ENCODE measurements at places on chromosomes 16 and 17. TPM values are rescaled to one million over a fixed set of nuclear protein-coding genes. Genes with fewer than 3 reads are reported as not detected.

- no peaks in the 10 kb centered on the region for H3K36me3 ChIP-seq
- H3K27ac ChIP-seq, result no peak overlapping the region
- DNase-seq, result peak; percentile 26
- peak overlapping the region; percentile 34 for H3K4me3 ChIP-seq
These were observed 2.4 kb upstream of the CACNA1H start for GRCh38 chr16:1150511-1150982.

- H3K36me3 ChIP-seq, result no peaks in the 10 kb centered on the region
- no peak overlapping the region for H3K27ac ChIP-seq
- peaks cover 12% of the 10 kb centered on the region for H3K4me1 ChIP-seq
- H3K4me3 ChIP-seq, result no peak overlapping the region
- DNase-seq, result no peak
These were observed 4.5 kb downstream of the NPTX1 start for GRCh38 chr17:80471922-80472321.

DNA sequence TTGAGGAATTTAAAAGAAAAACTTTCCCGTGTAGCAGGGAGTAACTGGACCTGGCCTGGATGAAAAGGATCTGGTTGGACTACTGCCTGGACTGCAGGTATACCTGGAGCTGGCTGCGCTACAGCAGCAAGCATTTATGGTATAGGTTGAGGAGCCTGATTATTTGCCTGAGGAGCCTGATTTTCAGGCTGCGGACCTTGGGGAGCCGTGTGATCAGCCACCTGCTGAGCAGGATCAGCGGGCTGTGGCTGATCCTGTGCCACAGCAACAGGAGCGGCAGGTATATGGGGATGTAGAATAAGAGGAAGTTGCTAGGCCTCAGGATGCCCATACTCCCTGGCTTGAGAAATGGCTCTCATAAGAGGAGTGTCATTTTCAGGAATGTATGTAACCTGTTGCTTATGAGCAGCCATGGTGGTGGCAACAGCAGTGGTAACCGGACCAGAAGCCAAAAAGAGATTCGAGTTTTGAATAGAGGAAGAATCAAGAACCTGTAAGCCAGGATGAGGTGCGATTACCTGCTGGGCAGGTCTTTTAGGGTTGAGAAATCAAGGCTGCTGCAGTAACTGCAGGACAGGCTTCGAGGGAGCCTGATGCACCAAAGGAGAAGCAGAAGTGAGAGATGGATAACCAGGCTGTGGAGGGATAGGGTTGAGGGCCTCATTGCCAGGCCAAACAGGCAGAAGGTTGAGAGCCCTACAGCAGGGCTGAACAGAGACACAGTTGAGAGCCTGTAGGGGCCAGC is 60.9 kb upstream of the ARL4D start:
- no peak overlapping the region for H3K27ac ChIP-seq
- H3K27me3 ChIP-seq, result peaks cover 7% of the 10 kb centered on the region
- peaks cover 54% of the 10 kb centered on the region for H3K4me1 ChIP-seq
- DNase-seq, result no peak
- H3K36me3 ChIP-seq, result no peaks in the 10 kb centered on the region

- no peak overlapping the region for H3K4me3 ChIP-seq
- H3K36me3 ChIP-seq, result peaks cover 8% of the 10 kb centered on the region
- no peaks in the 10 kb centered on the region for H3K4me1 ChIP-seq
- no peak for DNase-seq
- H3K27me3 ChIP-seq, result peaks cover 2% of the 10 kb centered on the region
These were observed 80.8 kb upstream of the HSBP1 start for GRCh38 chr16:83727018-83727417.

KCNJ12 gene
- total RNA-seq, result not detected

GRCh38 chr17:29710891-29711418 is 88.2 kb upstream of the CORO6 start:
- no peaks in the 10 kb centered on the region for H3K36me3 ChIP-seq
- H3K4me1 ChIP-seq, result peaks cover 63% of the 10 kb centered on the region
- peak overlapping the region; percentile 59 for H3K4me3 ChIP-seq
- DNase-seq, result peak; percentile 94
- no peaks in the 10 kb centered on the region for H3K27me3 ChIP-seq

DNA sequence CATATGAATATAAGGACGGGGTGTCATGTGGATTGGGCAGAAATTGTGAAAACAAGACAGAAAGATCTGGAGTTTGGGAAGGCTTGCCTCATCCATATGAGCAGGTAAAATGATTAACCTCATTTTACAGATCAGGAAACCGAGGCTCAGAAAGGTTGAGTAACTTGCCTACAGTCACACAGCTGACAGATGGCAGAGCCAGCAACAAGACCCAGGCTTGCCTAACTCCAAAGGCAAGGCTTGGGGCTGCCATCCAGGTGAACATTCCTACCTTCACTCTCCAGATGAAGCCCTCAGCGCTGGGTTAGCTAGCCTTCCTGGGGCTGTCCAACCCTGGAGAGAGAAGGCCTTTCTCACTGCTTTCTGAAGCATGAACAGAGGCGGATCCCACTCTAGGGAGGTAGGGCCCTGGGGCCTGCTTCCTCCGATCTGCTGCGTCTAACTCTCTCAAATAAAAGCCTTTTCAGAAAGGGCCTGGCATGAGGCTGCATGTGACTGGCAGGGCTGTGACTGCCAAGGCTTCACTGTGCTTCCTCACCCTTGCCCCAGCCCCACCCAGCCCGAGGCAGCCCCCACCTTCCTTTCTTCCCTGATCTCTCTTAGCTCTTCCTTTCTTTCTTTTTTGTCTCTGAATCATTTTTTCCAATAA is 107.8 kb downstream of the GNAO1 start:
- H3K36me3 ChIP-seq, result no peaks in the 10 kb centered on the region
- H3K4me1 ChIP-seq, result peaks cover 28% of the 10 kb centered on the region
- no peak for DNase-seq
- H3K27me3 ChIP-seq, result peaks cover 28% of the 10 kb centered on the region
- no peak overlapping the region for H3K27ac ChIP-seq
- no peak overlapping the region for H3K4me3 ChIP-seq

GNG13 gene
- total RNA-seq, result not detected

GRCh38 chr16:72568502-72568901 is 396.5 kb upstream of the PMFBP1 start:
- H3K27ac ChIP-seq, result no peak overlapping the region
- no peak overlapping the region for H3K4me3 ChIP-seq
- no peaks in the 10 kb centered on the region for H3K36me3 ChIP-seq
- H3K4me1 ChIP-seq, result peaks cover 5% of the 10 kb centered on the region
- no peak for DNase-seq

GRCh38 chr17:34173241-34173640 is 81.8 kb upstream of the CCL2 start:
- no peak overlapping the region for H3K27ac ChIP-seq
- H3K4me1 ChIP-seq, result peaks cover 20% of the 10 kb centered on the region
- no peak overlapping the region for H3K4me3 ChIP-seq
- no peaks in the 10 kb centered on the region for H3K36me3 ChIP-seq
- DNase-seq, result peak; percentile 33

DNA sequence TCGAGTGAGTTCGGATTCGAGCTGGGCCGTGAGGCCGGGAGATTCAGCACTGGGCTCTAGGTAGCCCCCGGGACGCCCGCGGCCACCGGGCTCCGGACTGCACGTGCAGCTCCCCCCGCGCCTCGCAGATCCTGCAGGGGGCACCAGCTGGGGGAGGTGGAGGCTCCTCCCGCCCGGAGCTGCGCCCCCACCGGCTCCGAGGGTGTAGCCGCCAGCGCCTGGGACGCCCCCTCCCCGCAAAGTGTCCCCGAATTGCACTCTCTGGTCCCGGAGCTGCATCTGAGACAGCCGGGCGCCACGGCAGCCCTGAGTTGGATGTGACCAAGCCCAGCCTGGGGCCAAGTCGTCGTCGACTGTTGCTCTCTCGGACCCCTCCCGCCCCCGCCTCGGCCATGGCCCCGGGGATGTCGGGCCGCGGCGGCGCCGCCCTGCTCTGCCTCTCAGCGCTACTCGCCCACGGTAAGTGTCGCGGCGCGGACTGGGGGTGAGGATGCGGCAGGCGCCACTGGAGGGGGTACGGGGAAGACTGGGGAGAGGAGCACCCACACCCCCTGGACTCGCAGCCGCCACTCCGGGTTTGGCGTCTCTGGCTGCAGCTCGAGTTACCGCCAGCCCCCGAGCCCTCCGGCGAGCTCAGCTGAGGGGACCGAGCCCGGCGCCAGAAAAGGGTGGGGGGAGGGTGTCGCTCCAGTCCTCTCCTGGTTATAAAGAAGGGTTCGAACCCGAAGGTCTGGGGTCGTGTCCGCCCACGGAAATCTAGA is 1.5 kb downstream of the TMEM132E start:
- H3K36me3 ChIP-seq, result no peaks in the 10 kb centered on the region
- no peaks in the 10 kb centered on the region for H3K4me1 ChIP-seq
- DNase-seq, result no peak
- H3K27ac ChIP-seq, result no peak overlapping the region

DNA sequence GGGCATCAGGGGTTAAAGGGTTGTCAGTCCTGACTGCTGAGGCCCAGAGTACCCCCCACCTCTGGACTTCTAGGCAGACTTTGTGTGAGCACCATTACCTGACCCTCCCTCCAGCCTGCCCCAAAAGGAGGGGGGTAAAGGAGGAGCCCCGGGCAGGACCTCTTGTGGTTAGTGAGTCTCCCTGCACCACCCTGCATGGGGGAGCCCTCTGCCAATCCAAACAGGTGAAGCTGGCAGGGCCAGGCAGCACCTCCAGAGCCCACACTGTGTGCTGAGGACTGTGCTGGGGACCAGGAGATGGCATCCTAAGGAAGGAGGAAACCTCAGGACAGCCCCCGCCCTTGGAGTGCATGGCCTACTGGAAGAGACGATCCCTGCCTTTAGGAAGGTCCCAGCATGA is 2.6 kb upstream of the KRT14 start:
- peaks cover 9% of the 10 kb centered on the region for H3K4me1 ChIP-seq
- H3K4me3 ChIP-seq, result no peak overlapping the region
- peaks cover 35% of the 10 kb centered on the region for H3K27me3 ChIP-seq
- DNase-seq, result no peak

DNA sequence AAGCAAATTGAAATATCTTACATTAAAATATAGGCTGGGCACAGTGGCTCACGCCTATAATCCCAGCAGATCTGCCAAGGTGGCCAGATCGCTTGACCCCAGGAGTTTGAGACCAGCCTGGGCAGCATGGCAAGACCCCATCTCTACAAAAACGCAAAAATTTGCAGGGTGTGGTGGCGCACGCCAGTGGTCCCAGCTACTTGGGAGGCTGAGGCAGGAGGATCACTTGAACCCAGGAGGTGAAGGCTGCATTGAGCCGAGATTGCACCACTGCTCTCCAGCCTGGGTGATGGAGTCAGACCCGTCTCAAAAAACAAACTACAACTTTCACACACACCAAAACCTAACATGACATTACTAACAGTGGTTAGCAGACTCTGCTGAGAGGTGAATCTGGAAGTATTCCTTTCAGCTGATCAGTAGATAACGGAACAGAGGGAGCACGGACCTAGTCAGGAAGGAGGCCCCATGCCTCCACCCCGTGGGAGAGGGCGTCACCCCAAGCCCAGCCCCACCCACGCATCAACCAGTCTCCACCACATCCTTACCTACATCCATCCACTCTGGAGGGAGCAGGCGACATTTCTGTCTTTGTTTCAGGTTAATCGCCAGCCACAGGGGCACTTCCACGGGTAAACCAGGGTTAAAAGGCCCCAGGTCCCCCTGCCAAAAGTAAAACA is 1.7 kb downstream of the GINS2 start:
- H3K27me3 ChIP-seq, result peaks cover 4% of the 10 kb centered on the region
- H3K36me3 ChIP-seq, result no peaks in the 10 kb centered on the region
- H3K4me3 ChIP-seq, result peak overlapping the region; percentile 84
- no peak for DNase-seq
- no peak overlapping the region for H3K27ac ChIP-seq

- H3K4me1 ChIP-seq, result peaks cover 11% of the 10 kb centered on the region
- no peak overlapping the region for H3K27ac ChIP-seq
- DNase-seq, result no peak
- H3K27me3 ChIP-seq, result peaks cover 10% of the 10 kb centered on the region
- no peak overlapping the region for H3K4me3 ChIP-seq
These were observed 88.8 kb upstream of the GSE1 start for GRCh38 chr16:85524365-85524629.

CHTF8 gene
- total RNA-seq, result 121 TPM

DNA sequence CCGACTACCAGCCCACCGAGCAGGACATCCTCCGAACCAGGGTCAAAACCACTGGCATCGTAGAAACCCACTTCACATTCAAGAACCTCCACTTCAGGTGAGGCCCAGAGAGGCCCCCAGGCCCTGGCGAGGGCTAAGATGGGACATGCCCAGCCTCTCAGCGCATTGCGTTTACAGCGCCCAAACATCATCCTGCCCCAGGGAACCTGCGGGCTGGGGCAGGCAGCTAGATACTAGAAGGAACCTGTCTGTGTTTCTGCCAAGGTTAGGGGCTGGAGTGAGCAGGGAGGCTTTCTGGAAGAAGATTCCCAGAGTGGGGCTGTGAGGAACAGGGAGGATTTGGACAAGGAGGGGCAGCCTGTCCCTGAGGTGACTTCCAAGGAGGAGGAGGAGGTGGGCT is 90.6 kb downstream of the AMFR start:
- no peak overlapping the region for H3K4me3 ChIP-seq
- peaks cover 7% of the 10 kb centered on the region for H3K27me3 ChIP-seq
- H3K4me1 ChIP-seq, result peaks cover 6% of the 10 kb centered on the region
- H3K27ac ChIP-seq, result no peak overlapping the region
- DNase-seq, result no peak

DNA sequence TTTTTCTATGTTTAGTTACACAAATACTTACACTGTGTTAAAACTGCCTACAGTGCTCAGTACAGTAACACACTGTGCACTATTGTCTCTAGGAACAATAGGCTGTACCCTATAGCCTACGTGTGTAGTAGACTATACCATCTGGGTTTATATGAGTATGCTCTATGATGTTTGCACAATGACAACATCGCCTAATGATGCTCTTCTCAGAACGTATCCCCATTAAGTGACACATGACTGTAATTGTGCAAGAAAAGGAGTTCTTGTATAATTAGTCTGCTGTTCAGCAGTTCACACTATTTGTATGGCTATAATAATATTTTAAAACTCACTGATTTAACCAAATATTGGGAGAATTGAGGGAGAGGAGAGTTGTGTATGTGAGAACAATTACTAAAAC is 173.7 kb downstream of the TRIM37 start:
- no peak for DNase-seq
- H3K4me3 ChIP-seq, result no peak overlapping the region
- no peaks in the 10 kb centered on the region for H3K4me1 ChIP-seq

GRCh38 chr17:57966246-57966645 is 11.0 kb upstream of the CUEDC1 start:
- peaks cover 15% of the 10 kb centered on the region for H3K4me1 ChIP-seq
- H3K4me3 ChIP-seq, result no peak overlapping the region
- no peaks in the 10 kb centered on the region for H3K36me3 ChIP-seq
- no peak for DNase-seq

DNA sequence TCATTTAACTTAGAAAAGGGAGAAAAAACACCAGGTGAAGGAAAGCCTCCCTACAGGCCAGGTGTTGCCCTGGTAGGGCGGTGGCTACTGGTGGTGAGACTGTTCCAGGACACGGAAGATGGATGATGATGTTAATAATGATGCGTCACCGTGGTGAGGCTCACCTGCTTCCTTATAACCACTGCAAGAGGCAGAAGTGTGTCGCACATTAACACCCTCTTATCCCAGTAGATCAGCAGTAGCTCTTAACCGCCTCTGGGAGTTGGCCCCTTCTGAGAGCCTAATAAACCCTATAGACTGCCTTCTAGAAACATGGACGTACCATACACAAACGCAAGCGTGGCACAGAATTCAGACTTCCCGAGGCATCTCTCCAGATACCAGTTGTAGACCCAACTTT is 7.8 kb downstream of the BFAR start:
- H3K4me1 ChIP-seq, result peaks cover 8% of the 10 kb centered on the region
- no peak for DNase-seq
- peaks cover 26% of the 10 kb centered on the region for H3K36me3 ChIP-seq
- no peak overlapping the region for H3K4me3 ChIP-seq
- H3K27ac ChIP-seq, result no peak overlapping the region
